Mammary epithelial cell (primary cell): ENCODE measurements at places on chromosomes 6 and 20. TPM values are rescaled to one million over a fixed set of nuclear protein-coding genes. Genes with fewer than 3 reads are reported as not detected.

The MYB gene
- 0.17 TPM for total RNA-seq

The RBPJL gene
- total RNA-seq, result not detected in 2 replicates

The SAMD3 gene
- total RNA-seq, result not detected in 2 replicates

The NKAIN4 gene
- total RNA-seq, result not detected

The CDH4 gene
- 25.8 and 57.4 TPM in 2 replicates for total RNA-seq

The OGFRL1 gene
- 106 TPM for total RNA-seq

DNA sequence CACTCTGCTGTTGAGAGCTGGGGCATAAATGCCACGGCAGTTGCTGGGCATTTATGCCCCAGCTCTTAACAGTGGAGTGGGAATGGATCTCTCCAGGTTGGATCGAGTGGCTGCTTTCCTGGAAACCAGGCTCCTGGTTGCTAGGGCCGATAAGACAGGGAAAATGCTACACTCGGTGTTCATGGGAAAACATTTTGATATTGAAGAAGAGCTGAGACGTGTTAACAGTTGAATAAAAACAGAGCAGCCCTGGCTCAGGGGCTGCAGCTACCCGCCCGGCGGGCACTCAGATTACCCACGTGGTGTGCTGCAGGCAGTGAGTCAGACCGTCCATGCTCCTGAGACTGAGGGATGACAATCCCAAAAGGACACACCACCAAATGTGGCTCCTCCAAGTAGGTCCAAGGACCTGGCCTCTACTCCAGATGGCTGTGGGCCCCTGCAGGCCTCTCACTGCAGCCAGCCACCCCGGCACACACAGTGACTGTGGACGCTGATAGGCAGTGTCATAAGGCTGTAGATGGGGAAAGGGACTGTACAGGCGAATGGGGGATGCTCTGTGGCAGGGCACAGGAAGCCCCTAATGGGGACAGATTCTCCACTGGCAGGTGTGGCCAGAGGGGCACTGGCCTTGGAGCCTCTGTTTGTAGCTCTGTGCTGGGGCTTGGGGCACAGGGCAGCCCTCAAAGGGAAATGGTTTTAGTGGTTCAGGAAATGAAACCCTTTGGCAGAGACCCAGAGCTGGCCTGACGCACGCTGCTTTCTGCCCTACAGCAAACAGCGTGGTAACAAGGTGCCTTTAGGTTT is 237.8 kb downstream of the LY86 start:
- peak; percentile 37 for DNase-seq

DNA sequence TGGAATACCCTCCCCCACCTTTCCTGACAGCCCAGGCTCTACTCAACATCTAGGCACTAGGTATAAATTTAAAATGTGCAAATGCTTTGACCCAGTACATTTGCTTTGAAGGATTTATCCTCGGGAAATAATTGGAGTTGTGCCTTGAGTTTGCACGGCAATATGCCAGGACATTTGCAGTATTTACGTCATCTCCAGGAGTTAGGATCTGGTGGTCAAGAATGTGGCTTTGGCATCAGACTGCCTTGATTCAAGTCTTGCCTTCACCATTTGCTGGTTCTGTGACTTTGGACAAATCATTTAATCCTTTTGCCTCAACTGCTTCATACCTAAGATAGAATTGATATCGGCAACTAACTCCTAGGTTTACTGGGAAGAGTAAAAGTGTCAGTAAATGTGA is 169.6 kb downstream of the PLCB1 start:
- no peak for DNase-seq

DNA sequence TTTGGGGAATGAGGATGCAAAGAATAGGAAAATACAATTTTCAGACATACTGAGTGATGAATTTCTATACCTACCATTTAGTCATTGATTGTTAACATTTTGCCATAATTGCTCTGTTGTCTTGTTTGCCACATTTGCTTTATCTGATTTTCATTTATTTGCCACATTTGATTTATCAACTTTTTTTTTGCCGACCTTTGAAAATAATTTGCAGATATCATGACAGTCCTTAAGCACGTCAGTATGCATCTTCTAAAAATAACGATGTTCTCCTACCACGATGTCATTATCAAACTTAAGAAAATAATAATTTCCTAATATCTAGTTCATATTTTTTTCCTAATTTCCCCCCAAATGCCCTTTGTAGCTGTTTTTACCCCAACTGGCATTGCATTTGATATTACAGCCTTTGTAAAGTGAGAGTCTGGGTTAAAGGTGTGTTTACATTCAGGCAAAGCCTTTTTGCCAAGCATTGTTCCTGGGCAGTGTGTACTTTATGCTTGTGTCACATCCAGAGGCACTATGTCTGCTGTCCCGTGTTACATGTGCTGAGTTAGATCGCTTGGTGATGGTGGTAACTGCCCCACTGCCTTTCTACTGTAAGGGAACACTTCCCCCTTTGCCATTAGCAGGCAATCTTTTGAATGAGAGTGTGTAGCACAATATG is 26.4 kb downstream of the SEC23B start:
- no peak for DNase-seq

GRCh38 chr6:109021870-109022269 is 72.8 kb downstream of the SESN1 start:
- no peak for DNase-seq

GRCh38 chr6:56944661-56945060 is 10.2 kb upstream of the BEND6 start:
- no peak for DNase-seq

DNA sequence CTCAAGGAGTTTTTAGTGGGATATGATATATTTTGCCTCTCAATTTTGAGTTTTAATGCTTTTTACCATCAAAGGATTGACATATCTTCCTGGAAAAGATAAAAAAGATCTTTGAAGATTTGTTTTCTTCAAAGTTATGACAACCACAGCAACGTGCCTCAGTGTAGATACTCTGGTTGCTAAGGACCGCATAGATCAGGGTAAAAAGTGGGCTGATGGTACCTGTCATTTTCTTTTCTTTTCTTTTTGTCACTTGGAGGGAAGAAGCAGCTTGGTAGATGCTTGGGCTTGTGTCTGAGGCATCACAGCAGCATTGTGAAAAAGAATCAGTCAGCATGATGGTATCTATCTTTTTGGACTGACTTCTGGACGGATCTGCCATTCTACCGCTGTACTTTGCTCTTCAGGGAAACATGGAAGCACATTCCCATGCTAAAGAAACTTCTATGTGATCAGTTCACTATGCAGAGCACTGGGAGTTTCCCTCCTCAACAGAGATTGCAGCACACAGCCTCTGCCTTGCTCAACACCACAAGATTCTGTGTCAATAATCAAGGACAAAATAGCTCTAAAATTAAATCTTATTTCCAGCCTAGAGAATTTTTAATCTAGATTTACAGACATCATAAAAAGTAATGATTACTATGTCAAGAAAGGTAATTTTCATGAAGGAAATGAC is 54.8 kb upstream of the SGK1 start:
- DNase-seq, result no peak

DNA sequence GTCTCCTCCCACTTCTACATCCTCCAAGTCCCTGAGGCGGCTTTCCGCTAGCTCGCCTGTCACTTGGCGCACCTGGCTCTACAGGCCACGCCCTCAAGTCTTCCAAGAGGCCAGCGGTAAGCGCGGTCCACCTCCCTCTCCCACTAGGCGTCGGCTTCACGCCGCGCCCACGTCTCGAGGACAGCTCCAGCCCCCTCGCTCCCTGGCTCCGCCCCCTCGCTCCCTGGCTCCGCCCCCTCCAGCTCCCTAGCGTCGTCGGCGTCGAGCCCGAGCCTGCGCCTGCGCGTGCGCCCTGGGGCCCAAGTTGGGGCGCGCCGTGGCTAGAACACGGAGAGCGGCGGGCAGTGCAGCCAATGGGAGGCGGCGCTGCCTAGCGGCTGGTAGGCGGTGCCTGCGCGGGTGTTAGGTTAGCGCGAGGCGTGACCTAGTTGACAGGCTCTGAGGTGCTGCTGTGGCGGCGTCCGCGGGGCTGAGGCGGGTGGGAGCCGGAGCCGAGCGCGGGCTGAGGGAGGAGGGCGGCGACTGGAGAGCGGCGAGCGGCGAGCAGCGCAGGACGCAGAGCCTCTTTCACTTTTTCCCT is at the start of gene MACROD2:
Gene MACROD2, plus strand, starts transcription at position 431 of the 580 bp plus-strand sequence.
- DNase-seq, result peak; percentile 97

DNA sequence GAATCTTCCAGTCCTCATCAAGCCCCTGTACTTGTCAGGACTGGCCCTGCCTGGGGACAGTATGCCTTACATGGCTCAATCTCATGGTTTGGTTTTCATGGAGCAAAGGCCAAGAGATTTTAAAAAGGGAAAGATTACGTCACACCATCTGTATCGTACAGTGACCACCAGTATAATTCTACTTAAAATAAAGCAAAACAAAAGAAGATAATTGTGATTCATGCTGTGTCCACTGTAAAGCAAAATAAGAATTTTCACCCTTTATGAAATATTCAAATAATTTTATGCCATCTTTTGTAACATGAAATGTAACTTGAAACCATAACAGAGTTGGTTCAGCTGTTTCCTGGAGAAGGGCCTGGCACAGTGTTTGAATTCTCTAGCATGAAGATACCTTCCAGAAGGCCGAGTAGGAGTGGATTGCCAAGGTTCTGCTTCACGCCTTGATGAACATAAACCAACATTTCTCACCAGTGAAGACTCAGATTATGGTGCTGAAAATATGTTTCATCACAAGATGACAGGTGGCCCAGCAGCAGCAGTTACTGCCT is 486.5 kb downstream of the RFPL4B start:
- no peak for DNase-seq

DNA sequence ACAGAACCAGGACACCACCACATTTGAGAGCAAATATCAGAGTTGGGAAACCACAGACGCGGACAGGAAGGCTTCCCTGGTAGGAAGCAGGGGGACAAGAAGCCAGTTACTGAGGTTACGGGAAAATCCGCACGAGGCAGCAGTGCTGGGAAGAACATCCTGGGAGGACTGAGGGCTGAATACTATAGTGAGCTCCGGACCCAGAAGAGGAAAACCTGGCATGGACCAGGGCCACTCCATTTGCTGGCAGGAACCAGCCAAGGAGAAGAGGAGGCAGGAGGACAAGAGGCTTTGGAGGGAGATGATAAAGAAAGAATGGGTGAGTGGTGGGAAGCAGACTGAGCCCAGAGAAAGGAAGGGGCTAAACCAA is 6.1 kb upstream of the DSN1 start:
- DNase-seq, result no peak

GRCh38 chr6:169157197-169158148 is 96.2 kb downstream of the THBS2 start:
- DNase-seq, result no peak

DNA sequence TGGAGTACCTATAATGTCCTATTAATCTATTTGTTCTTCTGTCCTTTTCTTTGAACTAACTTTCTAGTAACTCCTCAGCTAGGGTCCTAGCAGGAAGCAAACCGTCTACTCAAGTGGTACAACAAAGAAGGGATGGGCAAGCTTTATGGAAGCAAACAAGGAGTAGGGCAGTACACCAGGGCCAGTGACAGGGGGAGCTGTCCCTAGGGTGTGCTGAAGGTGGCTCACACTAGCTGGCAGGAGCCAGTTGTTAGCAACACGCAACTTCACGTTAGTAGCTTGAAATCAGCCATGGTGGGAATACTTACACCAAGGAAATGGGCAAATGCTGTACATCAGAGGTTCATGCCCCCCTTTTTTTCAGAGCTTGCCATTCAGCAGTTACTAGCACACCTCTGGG is 74.0 kb upstream of the EYA2 start:
- DNase-seq, result peak; percentile 10

GRCh38 chr20:50272030-50272723 is 81.5 kb downstream of the CEBPB start:
- no peak for DNase-seq

DNA sequence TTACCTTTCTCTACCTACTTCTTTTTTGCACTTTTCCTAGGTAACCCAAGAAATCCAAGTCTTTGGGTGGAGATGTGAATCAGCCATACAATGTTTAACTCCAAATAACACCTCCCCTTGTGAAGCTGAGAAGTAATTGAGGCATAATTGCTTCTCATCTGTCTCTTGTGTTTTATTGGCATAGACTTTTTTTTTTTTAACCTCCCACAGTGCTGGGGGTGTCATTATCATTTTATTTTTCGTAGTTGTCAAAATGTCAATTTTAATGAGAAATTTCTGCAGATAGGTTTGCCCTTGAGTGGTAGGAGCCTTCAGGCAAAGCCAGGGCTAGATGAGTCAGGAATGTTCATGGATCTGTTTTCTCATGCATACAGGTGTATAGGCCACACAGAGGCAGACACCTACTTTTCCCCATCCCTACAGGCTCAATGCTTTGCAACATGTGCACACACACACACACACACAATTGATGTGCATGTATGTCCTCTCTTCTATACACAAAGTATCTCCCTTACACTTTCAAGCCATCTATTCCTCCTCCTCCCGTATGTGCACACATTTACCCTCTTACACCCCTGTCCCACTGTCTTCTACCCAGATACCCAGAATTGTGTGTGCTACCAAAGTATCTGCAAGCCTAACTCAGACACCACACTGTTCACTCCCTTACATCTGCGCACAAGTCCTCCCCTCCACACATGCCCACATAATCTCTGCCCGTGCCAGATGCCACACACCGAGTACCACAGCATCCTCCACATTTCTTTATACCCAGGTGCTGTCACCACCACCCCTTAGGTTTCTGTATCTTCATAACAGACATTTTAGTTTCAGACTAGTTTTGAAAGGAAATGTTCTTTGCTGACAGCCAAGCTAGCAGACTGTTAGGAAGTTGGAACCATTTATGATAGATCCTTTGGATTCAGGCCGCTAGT is 22.0 kb downstream of the RALY start:
- DNase-seq, result no peak

DNA sequence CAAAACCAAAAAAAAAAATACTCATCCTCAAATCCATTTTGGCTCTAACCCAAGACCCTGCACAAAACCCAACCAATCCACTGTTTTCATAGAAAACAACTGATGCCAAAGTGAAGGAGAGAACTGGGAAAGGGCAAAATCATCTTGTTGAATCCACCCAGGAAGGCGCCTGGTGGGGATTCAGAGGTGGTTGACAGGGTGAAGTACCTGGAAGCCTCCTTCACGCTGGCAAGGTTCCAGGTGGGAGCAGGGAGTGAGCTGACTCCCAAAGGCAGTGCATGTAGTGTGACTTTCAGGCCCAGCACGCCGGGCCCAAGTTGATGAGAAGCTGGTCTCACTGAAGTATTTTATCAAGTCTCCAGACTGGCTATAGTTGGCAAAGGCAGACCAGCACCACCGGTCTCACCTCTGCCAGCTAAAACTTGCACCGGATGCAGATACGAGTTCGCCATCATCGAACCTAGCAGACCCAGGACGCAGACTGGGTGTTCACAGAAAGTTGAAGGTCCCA is 16.5 kb downstream of the PPP1R10 start:
- no peak for DNase-seq

DNA sequence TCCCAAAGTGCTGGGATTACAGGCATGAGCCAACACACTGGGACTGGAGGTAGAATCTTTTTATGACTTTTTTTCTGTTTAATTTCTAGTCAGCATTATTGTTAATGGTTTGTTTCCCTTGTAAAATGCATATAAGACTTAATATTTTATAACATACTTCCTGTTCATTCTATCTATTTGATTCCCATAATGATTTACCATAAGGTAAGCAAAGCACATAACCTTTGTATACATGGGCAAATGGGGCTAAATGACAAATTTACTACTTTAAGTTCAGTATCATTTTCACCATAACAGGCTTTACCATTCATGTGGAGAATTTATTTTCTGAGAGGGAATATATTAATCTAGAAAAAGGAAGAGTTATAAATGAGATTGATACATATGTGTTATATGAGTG is 24.3 kb downstream of the VTA1 start:
- DNase-seq, result no peak
